ENCODE measurements at places on chromosomes 12 and 14.

DNA sequence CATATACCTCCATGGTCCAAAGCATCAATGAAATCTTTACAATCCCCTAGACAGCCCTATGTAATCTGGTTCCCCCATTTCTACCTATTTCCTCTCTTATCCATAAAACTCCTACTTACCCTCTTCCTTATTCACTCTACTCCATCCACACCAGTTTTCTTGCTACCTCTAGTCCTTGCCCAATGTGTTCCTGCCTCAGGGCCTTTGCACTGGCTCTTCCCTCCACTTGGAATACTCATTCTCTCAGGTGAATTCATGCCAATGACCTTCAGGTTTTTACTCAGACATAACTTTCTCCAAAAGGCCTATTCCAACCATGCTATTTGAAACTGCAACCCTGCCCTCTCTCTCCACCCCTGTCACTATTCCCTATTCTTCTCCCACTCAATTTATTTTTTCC is 138.7 kb upstream of the KRR1 start:
- DNase-seq = no peak

GRCh38 chr14:89564989-89565388 is 148.0 kb upstream of the FOXN3 start:
- DNase-seq = no peak

GRCh38 chr14:73633116-73634010 is 11.4 kb upstream of the DNAL1 start:
- peak; percentile 81 for DNase-seq

DNA sequence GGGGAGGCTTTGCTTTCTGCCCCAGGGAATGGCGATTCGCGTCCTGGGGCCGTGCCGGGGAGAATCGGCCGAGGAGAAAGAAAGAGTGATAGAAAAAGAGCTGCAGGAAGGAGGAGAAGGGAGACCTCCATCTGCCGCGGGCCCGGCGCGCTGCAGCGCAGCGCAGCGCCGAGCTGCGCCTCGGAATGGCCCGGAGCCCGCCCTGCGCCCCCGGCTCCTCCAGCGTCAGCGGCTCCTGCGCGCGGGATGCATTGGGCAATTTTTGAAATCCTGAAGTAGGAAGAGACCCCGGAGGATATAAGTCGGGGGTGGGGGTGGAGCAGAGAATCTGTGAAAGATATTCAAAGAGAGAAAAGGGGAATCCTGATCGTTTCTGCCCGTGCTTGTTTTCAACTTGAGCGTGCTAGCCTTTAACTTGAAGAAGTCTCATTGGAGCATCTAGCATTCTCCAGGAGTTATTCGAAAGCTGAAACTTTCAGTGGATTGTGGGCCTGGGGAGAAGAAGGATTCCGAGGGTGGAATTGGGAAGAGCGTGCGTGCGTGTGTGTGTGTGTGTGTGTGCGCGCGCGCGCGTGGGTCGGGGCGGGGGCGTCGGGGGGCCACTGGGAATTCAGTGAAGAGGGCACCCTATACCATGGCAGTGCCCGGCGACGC is 441 bp downstream of the PDE3A start:
- DNase-seq = peak; percentile 63

- DNase-seq = peak; percentile 88
These were observed 13.7 kb upstream of the TMEM106C start for GRCh38 chr12:47949441-47950341.

GRCh38 chr12:126095748-126096510 is 1030.7 kb downstream of the AACS start:
- DNase-seq = no peak

DNA sequence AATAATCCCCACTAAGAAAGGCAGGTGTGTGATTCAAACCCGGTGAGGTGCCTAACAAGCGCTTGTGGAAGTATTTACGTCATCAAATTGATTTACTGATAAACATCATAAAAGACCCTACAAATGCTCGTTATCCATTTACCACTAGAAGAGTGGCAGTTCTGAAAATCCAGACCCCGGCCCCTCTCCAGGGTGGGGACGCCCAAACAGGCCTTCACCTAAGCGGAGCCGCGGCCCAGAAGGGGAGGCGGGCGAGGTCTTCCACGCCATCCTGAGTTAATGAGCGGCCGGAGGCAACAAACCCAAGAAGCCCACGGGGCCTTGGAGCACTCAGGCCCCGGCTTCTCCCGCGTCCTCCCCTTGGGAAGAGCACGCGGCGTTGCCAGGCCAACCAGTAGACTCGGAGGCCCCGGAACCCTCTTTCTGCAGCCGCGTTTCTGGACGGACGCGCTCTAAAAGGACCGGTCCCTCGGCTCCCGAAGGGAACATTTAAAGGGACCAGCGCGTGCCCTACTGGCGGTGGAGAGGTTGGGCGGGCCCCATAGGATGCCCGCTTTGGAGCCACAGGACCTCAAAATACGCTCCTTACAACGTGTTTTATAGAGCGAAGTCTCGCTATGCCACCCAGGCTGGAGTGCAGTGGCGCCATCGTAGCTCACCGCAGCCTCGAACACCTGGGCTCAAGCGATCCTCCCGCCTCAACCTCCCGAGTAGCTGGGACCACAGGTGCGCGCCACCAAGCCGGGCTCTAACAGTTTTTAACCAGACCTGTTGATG is 3.5 kb downstream of the PTPN21 start:
- peak; percentile 85 for DNase-seq

DNA sequence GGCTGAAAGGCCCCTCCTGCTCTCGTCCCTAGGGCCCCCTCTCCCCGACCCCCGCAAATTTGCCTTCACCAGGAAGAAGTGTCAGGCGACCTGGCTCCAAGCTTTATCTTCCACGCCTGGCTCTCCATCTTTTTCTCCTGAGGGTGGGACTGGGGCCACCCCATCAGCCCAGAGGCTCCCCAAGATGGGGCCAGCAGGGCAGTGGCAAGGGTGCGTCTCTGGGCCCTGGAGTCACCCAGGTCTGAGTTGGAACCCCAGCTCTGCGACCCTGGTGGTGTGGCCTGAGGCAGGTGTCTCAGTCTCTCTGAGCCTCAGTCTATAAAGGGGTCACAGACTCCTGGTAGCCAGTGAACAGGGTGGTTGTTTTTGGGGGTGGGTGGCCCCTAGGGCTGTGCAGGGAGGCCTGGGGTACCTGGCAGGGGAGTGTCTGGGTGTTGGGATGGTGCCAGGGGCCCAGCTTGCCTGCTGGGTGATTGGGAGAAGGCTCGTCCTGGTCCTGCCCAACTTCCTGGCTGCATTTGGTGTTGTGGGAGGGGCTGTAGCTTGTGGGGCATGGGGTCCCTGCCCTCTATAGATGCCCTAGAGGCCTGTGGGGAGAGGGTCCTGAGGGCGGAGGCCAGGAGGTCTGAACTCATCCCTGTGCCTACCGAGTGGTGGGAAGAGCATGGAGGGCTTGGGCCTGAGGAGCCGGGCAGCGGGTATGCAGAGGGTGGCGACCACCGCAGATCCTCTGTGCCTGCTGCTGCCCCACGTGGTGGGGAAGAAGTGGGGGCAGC is 7.6 kb downstream of the KIF26A start:
- no peak for DNase-seq

DNA sequence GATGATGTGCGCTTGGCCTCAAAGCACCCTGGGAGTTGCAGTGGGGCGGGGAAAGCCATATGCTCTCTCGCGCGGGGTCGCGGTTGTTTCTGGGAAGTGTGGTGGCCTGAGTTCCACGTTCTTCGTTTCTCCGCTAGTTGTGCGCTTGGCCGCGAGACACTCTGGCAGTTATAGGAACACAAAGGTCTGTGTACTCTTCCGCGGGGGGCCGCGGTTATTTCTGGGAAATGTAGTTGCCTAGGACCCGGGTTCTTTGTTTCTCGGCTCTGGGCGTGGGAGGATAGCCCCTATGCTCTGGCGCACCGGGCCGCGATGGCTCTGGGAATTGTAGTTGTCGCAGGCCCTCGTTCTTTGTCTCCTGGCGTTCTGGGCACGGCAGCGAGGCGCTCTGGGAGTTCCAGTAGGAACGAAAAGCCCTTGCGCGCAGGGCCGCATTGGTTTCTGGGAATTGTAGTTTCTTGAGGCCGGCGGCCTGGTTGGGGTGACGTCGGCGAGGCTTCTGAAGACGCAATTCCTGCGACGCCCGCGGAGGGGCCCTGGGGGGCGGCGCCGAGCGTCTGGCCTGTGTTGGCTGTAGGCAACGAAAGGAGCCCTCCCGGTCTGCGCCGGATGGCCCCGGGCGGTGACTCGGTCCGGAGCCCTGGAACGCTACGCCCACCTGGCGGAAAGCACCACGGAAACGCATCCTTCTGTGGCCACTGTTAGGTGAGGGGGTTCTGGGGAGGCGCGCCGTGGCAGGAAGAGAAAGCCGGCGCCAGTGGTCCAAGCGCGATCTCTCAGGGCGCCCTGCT is at the start of gene ZNF140:
Gene ZNF140 (plus strand): TSS at position 556 of the 791 bp plus-strand sequence. CDS start 398 bp downstream, outside the sequence.
- peak; percentile 98 for DNase-seq

GRCh38 chr14:34231626-34232025 is 230.4 kb downstream of the SPTSSA start:
- no peak for DNase-seq

DNA sequence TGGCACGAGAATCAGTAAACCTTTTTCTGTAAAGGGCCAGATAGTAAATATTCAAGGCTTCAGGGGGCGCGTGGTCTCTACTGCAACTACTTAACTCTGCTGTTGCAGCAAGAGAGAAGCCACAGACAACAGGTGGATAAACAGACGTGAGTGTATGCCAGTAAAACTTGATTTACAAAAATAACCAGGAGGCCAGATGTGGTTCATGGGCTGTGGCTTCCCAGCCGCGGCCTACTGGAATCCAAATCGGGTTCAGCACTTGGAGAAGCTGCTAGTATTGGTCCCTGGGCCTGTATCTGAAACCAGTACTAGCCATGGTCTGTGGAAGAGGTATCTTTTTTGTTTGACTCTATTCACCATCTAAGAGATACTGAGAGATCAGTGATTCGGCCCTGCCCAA is 13.3 kb downstream of the PPP2R5C start:
- no peak for DNase-seq

DNA sequence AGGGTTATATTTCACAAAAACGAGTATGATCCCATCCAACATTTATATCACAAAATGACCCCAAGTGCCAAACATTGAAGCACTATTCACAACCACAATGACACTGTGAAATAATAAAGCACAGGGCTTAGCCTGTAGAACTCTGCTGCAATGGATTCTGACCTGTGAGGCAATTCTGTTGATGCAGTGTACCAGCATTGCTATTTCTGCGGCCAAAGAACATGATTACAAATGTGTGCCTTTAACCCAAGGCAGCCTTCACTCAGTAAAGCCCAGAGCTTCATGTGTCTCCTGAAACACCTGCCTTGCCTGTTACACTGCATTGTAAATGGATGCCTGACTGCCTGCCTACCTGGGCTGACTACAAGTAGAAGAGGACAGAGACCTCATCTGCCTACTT is 158.0 kb downstream of the PPM1H start:
- peak; percentile 33 for DNase-seq

All from hepatocyte (in vitro differentiated cells).